Daoy (cell line): ENCODE measurements at places on chromosomes 1 and 21. TPM values are rescaled to one million over a fixed set of nuclear protein-coding genes. Genes with fewer than 3 reads are reported as not detected.
A peak's percentile ranks its signal among the peaks of the same experiment; 100 is the strongest.

Gene EPS8L3
- not detected in 2 replicates for total RNA-seq

Gene OR2AK2
- not detected in 2 replicates for total RNA-seq

Gene FCRLB
- total RNA-seq: 1.8 and 3.1 TPM in 2 replicates

Gene GRIK3
- total RNA-seq: 0.17 TPM in 1 of 2 replicates, not detected in the other

Gene SERTAD4
- 4.4 and 5.1 TPM in 2 replicates for total RNA-seq

Gene RASAL2
- 6.2 and 12.2 TPM in 2 replicates for total RNA-seq

Gene SLAMF6
- not detected in 2 replicates for total RNA-seq

Gene ETV3L
- not detected in 2 replicates for total RNA-seq

Gene CDKN2C
- 55.7 and 55.8 TPM in 2 replicates for total RNA-seq

Gene MCOLN2
- total RNA-seq: 13.5 and 13.6 TPM in 2 replicates

DNA sequence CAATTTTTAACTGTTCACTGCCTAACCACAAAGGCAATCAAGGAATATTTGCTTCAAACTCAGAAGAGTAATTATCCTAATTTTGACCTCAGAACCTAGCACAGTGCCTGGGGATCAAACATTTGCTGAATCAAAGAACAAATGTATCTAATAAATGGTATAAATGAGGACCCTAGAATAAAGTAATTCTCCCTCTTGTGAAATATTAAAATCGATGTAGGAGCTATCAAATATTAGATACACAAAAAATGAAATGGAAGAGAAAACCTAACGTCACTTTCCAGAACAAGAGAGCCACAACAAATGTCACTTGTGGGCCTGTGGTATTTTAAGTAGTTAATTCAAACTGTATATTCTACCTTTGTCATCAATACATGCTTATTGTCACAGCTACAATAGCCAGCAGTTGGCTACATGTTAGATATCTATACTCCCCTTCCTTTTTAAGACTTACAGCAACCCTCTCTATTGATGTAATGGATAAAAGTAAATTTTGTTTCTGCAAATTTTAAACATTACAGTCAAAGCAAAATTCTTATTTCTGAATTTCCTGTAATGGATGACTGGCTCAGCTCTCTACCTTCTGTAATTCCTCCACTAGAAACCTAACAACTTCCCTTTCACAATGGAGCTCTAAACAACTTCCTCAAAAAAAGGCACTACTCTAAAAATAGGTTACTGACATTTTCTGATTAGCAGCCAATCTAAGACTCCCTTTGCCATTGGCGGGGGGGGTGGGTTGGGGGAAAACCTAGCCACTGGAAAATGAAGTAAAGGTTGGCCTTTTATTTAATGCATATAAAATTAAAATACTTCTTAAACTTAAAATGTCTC is 37.6 kb downstream of the PUM1 start:
- DNase-seq: no peak

DNA sequence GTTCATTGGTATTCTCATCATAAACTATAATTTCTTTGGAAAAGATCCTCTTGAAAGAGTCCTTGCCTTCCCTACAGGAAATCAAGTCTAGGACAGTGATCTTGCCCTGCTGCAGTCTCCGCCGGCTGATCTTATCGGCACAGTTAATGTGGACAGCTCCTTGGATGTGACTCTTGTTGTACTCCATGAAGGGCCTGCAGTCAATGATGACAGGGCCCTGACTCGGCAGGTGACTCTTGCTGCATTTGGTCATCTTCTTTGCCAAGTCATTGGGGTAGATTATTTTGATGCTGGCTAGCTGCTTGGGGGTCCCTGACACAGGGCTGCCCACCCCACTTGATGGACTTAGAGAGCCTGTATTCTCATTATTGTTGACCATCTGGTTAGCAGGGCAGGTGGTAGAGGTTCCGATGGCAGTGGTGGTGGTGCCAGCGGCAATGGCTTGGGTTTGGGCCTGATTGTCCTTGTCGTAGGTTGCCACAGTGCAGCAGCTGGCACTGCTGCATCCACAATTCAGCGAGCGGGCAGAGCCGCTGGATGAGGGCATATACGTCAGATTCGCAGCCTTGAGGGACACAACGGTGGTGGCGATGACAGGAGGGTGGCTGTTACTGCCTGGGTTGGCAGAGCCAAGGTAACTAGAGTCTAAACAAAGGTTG is 2.7 kb downstream of the DUSP10 start:
- DNase-seq: no peak

- DNase-seq: peak; percentile 79
Measured at GRCh38 chr1:227945891-227946623, 1.7 kb downstream of the WNT9A start.

- DNase-seq: peak; percentile 80
Measured at GRCh38 chr21:38819719-38820159, 14.0 kb downstream of the ETS2 start.

DNA sequence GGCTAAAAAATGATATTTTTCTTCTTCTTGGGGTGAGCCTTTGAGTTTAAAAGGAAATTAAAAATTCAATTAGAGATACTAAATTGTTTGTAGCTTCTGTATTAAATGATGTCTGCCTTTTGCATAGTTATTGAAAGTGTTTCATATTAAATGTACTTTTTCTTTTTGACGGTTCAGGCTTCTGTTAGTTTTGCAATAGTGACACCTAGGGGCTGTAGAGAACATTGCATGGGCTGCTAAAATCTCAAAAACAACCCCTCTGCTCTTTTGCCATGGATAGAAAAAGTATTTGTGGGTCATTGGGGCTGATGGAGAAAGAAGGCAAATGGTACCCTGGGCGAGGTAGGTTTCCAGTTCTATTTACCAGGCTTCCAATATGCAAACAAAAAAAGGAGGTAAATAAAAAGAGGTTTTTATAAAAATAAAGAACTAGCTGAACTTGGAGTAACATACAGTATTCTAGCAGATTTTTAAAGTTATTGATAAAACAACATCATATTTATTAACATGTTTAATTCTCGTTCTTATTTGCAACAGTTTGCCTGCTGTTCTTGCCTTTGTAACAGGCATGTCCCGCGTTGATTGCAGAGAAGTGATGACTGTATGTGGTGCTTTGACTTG is 115.4 kb upstream of the HOOK1 start:
- peak; percentile 48 for DNase-seq

DNA sequence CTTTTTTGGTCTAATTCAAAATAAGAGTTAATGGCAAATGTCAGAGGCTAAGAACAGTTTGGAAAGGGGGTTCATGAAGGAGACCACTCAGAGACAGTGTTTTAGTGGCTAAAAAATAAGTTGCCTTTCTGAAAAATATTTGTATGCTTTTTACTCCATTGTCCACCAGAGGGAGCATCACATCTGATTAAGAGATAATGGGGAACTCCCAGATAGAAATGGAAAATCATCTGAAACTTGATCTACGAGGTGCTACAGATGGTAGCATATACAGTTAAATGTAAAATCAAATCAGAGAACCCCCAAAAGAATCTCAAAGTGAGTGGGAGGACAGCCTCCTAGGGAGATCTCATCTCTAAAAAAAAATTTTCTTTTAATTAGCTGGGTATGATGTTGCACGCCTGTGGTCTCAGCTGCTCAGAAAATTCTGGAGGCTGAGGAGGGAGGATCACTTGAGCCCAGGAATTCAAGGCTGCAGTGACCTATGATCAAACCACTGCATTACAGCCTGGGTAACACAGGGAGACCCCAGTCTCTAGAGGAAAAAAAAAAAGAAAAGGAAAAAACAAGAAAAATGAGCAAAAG is 9.7 kb downstream of the SMYD3 start:
- peak; percentile 51 for DNase-seq

GRCh38 chr21:28345934-28346333 is 646.7 kb downstream of the LTN1 start:
- no peak for DNase-seq

DNA sequence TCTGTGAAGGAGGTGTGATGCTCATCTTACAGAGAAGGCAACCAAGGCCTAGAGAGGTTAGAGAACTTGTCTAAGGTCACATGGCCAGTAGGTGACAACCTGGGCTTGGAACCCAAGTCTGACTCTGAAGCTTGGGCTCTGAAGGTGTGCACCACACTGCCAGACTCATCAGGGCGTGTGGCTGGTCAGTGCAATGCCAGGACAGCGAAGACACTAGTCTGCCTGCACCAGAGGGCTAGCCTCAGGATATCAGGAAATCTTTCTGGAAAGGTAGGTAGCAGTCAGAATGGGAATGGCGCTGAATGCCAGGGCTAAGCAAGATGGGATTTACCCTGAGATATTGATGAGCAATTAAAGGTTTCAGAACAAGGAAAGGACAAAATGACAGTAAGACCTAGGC is 34.9 kb downstream of the ELK4 start:
- DNase-seq: no peak

- no peak for DNase-seq
Measured at GRCh38 chr1:184114818-184115398, 63.4 kb downstream of the TSEN15 start.

- DNase-seq: peak; percentile 33
Measured at GRCh38 chr1:222392556-222392955, 155.3 kb downstream of the HHIPL2 start.

DNA sequence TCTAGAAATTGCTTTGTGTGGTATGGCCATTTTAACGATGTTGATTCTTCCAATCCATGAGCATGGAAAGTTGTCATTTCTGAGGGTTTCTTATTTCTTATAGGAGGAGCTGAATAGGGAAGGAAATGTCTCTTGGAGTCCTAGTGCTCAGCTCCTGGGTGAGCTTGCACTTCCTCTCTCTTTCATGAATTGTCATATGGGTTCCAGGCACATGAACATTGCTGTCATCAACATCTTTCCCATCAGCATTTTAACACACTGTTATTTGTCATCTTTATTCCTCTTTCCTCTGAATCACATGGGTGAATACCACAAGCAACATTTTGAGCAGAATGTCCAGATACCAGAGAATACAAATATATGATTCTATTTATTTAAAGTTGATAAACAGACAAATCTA is 23.4 kb downstream of the SLAMF6 start:
- no peak for DNase-seq

- no peak for DNase-seq
Measured at GRCh38 chr1:159897962-159898361, 2.0 kb downstream of the CFAP45 start.

DNA sequence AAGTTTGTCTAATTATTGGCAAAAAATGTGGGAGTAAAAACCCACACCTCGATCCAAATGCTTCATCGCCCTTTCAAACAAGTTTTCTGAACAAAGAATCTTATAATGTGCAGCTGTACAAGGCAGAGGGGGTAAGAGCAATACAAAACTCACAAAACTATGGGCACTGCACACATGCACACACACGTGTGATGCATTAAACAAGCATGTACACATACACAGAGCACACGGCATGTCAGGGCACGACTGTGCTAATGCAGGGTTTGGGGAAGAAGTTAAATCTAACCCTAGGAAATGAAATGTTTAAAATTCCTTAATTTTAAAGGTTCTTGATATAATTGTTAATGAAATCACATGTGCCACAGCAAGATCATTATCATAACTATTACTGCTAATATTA is 264.0 kb downstream of the SEC16B start:
- no peak for DNase-seq

- DNase-seq: no peak
Measured at GRCh38 chr1:26874896-26875295, 11.9 kb downstream of the SFN start.

DNA sequence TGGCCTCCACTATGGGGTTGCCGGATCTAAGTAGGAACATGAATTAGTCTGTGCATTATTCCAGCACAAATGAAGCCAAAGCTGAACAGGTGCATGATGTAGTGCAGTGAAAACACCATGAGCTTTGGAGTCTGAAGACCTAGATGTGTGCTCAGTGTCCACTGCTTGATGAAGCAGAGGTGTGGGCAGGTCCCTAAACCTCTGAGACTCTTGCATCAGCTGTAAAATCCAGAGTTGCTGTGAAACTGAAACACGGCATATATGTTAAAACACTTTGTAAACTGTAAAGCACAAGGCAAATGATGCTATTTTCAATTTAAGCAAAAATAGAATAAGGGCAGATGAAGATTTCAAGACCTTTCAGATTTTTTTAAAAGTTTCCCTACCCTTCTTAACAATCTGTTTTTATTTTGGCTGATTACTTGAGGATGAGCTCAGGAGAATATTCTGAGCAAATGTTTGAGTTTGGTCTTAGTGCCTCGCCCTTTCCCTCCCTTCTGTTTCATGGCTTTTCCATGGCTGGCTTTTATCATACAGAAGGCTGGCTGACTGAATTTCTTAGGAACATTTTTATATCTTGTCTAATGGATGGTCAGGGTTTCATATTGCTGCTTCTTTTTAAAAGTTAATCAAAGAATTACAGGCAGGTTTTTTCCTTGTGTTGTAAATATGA is 221.8 kb downstream of the NTNG1 start:
- DNase-seq: no peak

- DNase-seq: no peak
Measured at GRCh38 chr1:223837206-223837605, 8.5 kb downstream of the TP53BP2 start.

GRCh38 chr1:154186177-154186576 is 5.7 kb downstream of the TPM3 start:
- DNase-seq: peak; percentile 62

DNA sequence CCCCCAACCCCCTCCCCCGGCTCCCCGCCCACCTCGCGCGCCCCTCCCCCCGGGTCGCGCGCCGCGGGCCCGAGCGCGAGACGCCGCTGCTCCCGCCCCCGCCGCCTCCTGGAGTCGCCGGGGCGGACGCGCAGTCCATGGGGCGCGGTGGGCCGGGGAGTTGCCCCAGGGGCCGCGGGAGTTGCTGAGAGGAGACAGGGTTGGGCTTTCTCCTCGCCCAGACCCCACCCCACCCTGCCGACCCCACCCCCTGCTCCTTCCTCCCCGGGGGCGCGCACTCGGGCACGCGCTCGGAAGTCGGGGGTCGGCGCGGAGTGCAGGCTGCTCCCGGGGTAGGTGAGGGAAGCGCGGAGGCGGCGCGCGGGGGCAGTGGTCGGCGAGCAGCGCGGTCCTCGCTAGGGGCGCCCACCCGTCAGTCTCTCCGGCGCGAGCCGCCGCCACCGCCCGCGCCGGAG is at the start of gene LAMC1:
LAMC1 (plus strand) TSS at position 275 of the 455 bp plus-strand sequence. CDS start 297 bp downstream, outside the sequence.
- DNase-seq: peak; percentile 92

DNA sequence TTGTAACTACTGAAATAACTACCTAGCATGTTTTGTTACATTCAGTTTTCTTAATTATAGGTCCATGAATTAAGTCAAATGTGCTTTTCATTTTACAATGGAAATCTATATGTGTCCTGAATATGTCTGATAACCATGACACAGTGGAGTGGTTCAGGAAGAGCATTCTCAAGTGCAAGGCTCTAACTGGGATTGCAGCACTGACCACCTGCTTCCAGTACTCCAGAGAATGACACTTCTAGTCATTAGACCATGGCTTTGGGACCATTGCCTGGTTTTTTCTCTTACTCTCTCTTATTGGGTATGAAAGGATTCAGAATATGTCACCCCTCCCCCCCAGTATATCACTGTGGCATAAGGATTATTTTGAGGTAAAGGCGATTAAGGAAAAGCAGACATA is 204.9 kb upstream of the CACYBP start:
- no peak for DNase-seq

- DNase-seq: no peak
Measured at GRCh38 chr1:24096009-24096738, 15.8 kb downstream of the MYOM3 start.

DNA sequence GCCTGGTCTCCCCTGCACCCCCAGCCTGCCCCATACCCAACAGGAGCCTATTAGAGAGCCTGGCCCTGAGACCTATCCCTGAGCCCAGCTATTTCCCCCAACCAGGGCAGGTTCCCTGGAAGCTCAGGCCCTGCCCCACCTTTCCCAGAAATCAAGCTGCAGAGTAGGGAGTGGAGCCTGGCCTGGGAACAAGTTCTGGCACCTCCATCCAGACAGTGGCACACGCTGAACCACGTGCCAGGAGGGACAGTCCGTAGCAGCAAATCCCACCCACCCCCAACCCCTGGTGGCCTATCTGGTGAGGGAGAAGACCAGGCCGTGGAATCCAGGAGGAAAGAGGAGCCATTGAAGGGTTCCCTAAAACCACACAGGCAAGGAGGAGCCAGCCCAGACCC is 22.6 kb downstream of the TNNT2 start:
- DNase-seq: no peak
